Activated CD8-positive, alpha-beta memory T cell treated with anti-CD3 and anti-CD28 coated beads, Interleukin-2, amount 10 ng/mL, durations not matched to agents 7 days and 5 days (primary cell): ENCODE measurements at places on chromosomes 16 and 17. TPM values are rescaled to one million over a fixed set of nuclear protein-coding genes. Genes with fewer than 3 reads are reported as not detected.

DNA sequence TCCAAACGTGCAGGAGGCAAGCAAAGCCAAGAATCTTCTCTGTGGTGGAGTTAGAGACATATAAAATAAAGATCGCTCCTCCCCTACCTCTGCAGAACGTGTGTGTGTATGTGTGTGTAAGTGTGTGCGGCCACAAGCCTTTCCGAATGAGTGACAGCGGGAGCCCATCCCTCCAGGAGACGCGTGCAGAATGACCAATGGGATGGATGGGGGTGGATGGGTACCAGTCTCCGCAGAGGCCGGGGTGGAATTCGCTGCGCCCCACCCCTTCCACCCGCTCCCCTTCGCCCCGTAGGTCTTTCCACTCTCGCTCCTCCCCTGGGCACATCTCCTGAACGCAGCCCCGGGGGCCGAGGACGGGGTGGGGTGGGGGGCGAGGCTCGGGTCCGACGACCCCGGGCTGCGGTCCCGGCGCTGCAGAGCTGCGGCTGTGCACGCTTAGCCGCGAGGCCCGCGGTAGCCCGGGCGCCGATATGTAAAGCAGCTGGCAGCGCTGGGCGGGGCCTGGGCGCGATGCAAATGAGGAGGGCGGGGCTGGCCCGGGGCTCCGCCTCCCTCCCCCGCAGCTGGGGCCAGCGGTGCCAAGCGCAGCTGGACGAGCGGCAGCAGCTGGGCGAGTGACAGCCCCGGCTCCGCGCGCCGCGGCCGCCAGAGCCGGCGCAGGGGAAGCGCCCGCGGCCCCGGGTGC lies at the start of gene PRKCB:
PRKCB (plus strand) TSS at position 594 of the 688 bp plus-strand sequence.
- H3K4me3 ChIP-seq, result peak within 1 kb of the TSS; percentile 99
- DNase-seq, result peak; percentile 93
- peaks cover 20% of the 10 kb centered on the region for H3K36me3 ChIP-seq
- peak within 1 kb of the TSS; percentile 92 for H3K27ac ChIP-seq
- no peaks in the 10 kb centered on the region for H3K27me3 ChIP-seq
- H3K4me1 ChIP-seq, result peaks cover 53% of the 10 kb centered on the region

DNA sequence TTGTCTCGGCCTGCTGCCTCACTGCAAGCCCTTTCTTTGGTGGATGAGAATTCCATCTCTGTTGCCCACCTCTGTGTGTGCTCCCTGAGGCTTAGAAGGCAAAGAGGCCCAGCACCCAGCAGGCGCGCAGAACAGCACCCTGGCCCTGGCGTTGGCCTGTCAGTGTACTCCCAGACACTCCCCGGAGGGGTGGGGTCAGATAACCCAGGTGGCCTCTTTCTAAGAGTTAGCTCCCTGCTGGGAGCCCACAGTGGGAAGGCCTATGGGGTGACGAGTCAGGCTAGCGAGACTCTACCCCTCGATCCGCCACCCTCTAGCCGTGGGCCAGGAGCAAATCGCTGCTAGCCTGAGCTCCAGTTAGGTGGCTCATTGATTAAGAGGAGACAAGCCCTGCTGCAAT lies 38.1 kb downstream of the SRL start:
- H3K27me3 ChIP-seq, result peaks cover 10% of the 10 kb centered on the region
- peaks cover 14% of the 10 kb centered on the region for H3K4me1 ChIP-seq
- no peak for DNase-seq
- no peak overlapping the region for H3K27ac ChIP-seq
- no peak overlapping the region for H3K4me3 ChIP-seq

DNA sequence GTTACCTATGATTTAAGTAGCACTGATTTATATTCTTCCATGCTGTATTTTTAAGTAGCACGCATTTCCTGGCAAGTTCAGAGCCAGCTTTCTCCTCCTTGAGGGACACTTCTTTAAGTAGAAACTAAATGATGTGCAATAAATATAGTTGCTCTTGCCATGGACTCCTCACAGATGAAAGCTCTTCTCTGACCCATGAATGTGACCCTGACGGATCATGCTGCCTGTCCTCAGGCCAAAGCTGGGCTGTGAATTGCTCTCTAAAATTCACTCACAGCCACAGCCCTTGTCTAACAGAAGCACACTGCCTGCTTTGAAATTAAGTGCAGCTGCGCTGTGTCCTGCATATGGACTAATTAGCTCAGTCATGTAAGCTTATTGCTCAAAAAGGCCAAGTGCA lies 438.8 kb downstream of the PMP22 start:
- DNase-seq, result no peak
- no peaks in the 10 kb centered on the region for H3K4me1 ChIP-seq
- H3K4me3 ChIP-seq, result no peak overlapping the region
- H3K27ac ChIP-seq, result no peak overlapping the region

DNA sequence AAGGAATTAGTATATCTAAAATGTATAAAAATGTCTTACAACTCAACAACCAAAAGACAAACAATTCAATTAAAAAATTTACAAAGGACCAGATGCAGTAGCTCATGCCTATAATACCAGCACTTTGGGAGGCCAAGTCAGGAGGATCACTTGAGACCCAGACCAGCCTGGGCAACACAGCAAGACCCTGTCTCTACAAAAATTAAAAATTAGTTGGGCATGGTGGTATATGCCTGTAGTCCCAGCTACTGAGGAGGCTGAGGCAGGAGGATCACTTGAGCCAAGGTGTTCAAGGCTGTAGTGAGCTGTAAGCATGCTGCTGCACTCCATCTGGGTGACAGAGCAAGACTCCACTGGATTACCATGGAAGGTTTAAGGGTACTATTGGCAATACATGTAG lies 33.8 kb downstream of the ZNRF1 start:
- H3K27me3 ChIP-seq, result no peaks in the 10 kb centered on the region
- H3K27ac ChIP-seq, result no peak overlapping the region
- peaks cover 11% of the 10 kb centered on the region for H3K4me1 ChIP-seq
- DNase-seq, result no peak

DNA sequence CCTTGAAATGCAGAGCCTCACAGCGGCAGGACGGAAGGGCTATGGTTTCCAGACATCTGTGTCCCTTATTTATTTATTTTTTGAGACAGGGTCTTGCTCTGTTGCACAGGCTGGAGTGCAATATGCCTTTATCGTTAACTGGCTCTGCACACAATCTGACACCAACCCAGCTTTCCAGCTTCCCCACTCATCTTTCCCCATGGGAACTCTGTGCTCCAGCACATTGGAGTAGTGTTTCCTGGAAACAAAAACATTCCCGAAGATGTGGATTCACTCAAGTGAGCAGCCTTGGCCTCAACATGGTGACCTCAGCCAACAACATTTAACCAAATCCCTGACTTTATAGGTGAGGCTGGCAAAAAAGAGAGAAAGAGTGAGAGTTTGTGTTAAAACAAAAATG lies 307.1 kb downstream of the TMEM114 start:
- H3K4me3 ChIP-seq, result no peak overlapping the region
- H3K36me3 ChIP-seq, result no peaks in the 10 kb centered on the region
- H3K4me1 ChIP-seq, result no peaks in the 10 kb centered on the region
- no peak for DNase-seq
- no peak overlapping the region for H3K27ac ChIP-seq

GRCh38 chr16:78754713-78755112 lies 655.3 kb downstream of the WWOX start:
- H3K4me1 ChIP-seq, result peaks cover 13% of the 10 kb centered on the region
- H3K36me3 ChIP-seq, result no peaks in the 10 kb centered on the region
- peaks cover 10% of the 10 kb centered on the region for H3K27me3 ChIP-seq
- H3K27ac ChIP-seq, result no peak overlapping the region
- DNase-seq, result no peak

The ZC3H7A gene
- total RNA-seq, result 70.7 TPM
